ENCODE measurements at places on chromosomes 16 and 17. TPM values are rescaled to one million over a fixed set of nuclear protein-coding genes. Genes with fewer than 3 reads are reported as not detected.
A peak's percentile ranks its signal among the peaks of the same experiment; 100 is the strongest.

RNU2-1 gene
- total RNA-seq = 8,053 TPM

DNA sequence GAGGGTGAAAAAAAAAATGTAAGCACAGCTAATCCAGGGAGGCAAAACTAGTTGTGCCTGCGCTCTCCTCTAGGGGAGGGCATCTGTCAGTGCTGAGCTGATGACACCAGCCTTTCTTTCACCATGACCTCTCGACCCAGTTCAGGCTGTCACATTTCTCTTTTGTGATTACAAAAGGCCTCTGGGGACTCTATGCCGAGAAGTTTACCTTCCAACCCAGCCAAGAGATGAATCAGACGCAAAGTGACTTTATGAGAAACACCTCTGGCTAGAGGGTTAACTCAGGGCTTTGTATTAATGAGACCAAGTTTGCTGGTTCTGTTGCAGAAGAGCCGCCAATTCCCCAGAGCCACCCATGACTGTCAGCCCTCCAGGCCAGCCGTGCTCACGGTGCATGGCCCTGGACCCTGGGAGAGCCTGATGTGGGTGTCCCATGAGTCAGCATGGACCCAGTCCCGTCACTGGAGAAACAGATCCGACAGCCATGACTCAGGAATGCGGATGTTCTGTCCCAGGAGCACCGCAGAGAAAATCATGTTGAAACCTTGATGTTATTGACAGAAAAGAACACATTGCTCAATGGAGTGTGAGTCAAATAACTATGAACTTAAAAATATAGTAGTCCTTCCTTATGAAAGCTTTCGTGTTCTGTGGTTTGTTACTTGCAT lies 437.2 kb downstream of the HS3ST3B1 start:
- peak; percentile 86 for DNase-seq

DNA sequence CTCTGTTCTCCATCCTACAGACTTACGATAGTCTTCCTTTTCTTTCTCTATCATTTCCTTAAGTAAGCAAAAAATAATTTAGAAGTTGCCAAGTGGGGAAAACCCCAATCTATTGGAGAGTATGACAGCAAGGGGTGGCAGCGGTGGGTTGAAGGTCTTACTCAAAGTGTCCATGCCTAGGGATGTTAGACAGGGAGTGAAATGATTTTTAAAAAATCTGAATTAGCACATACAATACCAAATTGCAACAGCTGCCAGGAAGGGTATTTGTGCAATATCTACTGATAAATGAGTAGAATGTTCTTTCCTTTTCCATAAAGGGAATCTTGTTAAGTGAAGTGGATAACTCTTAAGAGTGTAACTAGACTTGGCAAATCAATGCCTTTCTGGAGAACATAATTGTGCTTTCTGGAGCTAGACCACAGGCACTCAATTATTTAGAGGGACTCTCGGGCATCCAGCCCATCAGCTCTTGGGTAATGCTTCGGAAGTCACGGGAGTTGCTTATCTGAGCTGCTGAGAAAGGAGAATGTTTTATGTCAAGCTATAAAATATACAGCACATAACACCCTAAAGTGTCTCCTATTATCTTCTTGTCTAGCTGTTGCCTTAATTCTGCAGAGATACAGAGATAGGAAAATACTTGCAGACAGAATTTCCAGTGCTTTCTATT lies 151.5 kb downstream of the KCNJ2 start:
- DNase-seq = no peak

GRCh38 chr17:61878984-61879612 lies 15.8 kb upstream of the BRIP1 start:
- DNase-seq = no peak

DNA sequence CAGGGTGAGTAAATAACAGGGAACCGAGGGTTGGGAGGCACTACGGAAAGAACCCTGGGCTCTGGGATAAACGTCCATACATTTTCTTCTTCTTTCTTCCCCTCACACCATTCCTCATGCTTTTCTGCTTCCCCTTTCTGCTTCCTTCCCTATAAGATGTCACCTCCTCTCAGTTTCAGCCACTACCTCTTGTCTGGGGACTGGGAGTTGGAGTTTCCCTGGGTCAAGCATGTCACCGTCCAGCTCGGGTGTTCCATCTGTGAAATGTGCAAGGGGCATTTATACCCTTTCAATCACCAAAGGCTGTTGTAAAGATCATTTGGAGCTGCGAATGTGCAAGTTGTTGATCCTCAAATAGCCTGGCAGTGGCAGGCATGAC lies 17.5 kb upstream of the CCL22 start:
- no peak for DNase-seq

GRCh38 chr16:81630635-81631031 lies 148.5 kb upstream of the PLCG2 start:
- no peak for DNase-seq
